ENCODE measurements at places on chromosomes 5 and 9.

GRCh38 chr9:129258823-129259301, 80.8 kb upstream of the IER5L start:
- no peak for DNase-seq

GRCh38 chr9:125747053-125747764, at the start of gene PBX3:
PBX3 (plus strand) TSS chr9:125747373.
- DNase-seq = peak; percentile 47

GRCh38 chr9:29214690-29215253, 1641.5 kb upstream of the C9orf72 start:
- DNase-seq = no peak

DNA sequence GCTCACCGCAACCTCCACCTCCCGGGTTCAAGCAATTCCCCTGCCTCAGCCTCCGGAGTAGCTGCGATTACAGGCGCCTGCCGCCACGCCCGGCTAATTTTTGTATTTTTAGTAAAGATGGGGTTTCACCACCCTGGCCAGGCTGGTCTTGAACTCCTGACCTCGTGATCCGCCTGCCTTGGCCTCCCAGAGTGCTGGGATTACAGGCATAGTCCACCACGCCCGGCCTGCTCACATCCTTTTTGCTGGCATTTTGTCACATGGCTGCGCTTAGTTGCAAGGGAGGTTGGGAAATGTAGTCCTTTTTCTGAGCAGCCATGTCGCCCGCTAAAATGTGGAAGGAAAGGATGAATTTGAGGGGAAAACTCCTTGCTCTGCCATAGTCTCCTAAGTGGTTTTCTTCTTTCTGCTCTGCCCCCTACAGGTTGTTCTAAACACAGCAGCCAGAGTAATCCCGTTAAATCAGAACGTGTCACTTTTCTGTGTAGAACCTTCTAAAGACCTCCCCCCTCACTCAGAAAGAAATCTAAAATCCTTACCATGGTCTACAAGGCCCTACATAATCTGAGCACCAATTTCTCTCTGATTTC, 57.8 kb upstream of the HSPA9 start:
- DNase-seq = peak; percentile 30

GRCh38 chr5:163276466-163276865, 160.9 kb upstream of the CCNG1 start:
- no peak for DNase-seq

DNA sequence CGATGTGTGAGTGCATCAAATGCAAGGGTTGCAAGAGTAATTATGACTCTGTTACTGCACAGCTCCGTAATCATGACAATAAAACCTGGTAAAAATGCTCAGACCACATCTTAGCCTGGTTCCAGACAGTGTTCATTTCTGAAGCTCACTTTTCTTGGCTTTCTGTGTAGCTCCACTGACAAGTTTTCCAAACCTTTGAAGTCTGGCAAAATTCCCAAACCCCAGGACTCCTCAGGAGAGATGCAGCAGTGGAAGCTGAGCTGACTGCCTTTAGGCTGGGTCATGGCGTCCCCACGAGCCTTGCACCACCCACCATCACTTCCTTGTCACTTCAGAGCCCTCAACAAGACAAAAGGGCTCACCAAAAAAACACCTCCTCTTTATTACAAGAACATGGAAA, 131.6 kb upstream of the TAS2R1 start:
- DNase-seq = no peak

DNA sequence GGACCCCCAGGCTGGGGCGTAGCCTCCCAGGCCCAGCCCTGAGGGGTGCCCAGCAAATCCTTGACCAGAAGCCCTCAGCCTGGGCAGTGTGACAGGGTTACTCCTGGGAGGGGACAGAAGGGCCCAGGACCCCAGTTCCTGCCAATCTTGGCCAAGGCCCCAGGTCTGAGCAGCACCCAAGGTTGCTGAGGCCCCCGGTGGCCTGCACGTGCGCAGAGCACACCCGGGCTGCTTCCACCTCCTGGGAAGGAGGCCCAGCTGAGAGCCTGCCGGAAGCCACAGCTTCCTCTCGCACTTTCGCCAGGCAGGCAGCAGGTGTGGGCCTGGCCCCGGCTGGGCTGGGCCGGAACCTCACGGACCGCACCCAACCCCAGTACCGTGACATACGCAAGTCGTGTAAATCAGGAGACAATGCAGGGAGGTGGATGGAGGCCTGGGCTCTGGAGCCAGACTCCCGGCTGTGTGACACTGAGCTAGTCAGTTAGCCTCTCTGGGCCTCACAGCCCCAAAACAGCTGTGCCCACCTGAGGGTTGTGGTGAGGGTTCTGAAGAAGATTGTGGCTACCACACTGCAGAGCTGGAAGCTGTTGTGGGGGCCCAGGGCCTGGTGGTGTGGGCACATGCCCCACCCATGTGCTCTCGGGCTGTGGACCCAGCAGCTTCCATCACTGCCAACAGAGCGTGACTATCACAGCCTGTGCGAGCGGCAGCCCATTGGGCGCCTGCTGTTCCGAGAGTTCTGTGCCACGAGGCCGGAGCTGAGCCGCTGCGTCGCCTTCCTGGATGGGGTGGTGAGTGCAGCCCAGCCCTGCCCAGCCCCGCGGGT, 5.1 kb downstream of the GRK6 start:
- DNase-seq = peak; percentile 80

DNA sequence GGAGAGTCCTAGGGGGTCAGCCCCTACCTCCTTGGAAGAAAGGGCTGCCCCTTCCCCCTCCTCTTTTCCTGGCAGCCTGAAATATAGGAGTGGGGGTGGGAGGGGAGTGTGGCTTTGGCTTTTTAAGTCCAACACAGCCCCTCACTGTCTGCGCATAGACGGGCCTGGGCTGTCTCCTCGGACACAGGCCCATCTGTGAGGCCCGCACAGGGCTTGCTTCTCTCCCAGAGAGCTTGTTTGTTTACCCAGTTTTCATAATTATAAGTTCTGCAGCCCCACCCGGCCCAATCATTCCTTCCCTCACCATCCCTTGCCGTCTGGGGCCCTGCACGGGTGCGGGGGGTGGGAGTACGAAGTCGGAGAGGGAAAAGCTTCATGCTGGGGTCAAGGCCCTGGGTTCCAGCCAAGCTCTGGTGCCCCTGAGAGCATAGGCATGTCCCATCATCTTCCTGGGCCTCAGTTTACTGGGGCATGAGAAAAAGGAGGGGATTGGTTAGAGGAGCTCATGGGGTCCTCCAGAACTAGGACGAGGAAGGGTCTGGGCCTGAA, 54.0 kb upstream of the STXBP1 start:
- DNase-seq = no peak

- DNase-seq = no peak
Observed at GRCh38 chr5:139678751-139679750, 30.9 kb downstream of the CXXC5 start.

GRCh38 chr5:139740138-139740991, 55.2 kb upstream of the PSD2 start:
- DNase-seq = no peak

DNA sequence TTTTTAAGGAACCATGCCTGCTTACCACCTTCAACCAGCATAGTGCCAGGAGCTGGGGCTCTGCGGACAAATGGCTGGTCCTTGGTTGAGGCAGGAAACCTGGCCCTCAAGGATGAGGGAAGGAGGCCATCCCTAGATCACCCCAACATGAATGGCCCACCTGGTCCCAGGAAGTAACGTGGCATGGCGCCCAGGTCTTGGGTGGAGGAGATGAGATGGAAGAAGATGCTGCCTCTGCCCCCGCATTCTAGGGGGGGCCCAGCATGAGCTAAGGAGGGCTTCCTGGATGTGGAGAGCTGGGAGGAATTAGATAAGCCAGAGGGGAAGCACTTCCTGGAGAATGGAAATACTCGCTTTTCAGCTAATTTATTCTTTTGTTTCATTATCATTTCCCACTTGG, 95.0 kb downstream of the DAB2IP start:
- no peak for DNase-seq

GRCh38 chr5:170751631-170752030, 31.9 kb upstream of the GABRP start:
- DNase-seq = no peak

GRCh38 chr5:76337953-76338451, 65.1 kb upstream of the IQGAP2 start:
- peak; percentile 33 for DNase-seq

DNA sequence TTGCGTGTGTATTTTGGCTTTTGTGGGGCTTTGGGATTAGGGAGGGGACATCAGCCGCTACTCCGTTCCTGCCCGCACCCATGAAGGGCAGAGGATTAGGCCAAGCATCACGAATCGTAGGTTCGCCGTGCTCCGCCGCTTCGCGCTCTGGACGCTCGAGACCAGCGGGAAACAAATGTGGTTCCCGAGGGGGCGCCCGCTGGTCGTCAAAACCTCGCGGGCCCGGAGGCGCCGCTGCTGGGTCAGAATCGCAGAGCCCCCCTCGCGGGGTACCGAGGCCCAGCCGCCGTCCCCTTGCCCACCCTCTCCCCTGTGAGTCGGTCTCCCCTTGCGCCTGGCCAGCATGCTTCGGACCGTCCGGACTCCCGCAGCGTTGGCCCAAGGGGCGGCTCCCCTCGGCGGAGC, 2.3 kb upstream of the PAX5 start:
- DNase-seq = no peak

DNA sequence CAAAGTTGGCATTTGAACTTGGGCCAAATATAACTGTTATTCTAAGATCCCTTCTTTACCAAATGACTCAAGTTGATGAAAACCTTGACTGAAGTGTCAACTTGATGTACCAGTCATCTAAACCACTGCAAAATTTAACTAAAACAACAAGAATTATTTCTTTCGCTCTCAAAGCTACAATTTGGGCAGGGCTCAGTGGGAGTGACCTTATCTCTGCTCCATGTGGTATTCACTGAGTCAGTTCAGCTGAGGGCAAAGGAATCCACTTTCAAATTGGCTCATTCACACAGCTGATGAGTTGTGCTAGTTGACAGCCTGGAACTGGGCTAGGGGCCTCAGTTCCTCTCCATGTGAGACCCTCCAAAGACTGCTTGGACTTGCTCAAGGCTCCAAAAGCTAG, 166.3 kb downstream of the RORB start:
- no peak for DNase-seq

- DNase-seq = no peak
Observed at GRCh38 chr5:21701317-21701716, 1151.8 kb downstream of the CDH12 start.

GRCh38 chr5:34827588-34828506, 11.1 kb upstream of the TTC23L start:
- DNase-seq = no peak

DNA sequence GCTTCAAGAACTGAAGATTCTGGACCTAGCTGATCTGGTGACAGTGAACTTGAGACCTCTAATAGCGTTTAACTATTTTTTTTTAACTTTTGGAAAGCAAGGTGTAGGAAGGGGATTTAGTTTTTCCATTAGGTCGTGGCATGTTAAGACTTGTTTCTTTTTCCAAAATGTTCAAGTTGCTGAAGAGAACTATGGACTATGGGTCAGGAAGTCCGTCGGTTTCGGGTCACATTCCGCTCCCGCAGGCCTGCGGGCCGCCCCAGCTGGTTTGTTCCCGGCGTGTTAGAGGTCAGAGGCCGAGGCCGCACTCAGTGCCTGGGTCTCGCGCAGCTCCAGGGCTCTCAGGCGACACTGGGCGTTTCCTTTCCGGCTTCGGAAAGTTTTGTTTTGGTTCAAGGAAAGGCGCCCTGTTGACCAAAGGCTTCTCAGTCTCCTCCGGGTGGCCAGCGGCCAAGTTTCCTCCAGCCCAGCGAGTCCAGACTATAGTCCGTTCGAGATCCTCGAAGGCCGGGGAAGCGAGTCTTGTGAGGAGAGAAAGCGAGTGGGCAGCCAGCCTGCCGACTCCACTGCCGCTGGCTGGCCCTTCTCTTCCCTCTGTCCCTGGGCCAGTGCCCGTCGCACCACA, 586 bp upstream of the FCHO2 start:
- DNase-seq = no peak

DNA sequence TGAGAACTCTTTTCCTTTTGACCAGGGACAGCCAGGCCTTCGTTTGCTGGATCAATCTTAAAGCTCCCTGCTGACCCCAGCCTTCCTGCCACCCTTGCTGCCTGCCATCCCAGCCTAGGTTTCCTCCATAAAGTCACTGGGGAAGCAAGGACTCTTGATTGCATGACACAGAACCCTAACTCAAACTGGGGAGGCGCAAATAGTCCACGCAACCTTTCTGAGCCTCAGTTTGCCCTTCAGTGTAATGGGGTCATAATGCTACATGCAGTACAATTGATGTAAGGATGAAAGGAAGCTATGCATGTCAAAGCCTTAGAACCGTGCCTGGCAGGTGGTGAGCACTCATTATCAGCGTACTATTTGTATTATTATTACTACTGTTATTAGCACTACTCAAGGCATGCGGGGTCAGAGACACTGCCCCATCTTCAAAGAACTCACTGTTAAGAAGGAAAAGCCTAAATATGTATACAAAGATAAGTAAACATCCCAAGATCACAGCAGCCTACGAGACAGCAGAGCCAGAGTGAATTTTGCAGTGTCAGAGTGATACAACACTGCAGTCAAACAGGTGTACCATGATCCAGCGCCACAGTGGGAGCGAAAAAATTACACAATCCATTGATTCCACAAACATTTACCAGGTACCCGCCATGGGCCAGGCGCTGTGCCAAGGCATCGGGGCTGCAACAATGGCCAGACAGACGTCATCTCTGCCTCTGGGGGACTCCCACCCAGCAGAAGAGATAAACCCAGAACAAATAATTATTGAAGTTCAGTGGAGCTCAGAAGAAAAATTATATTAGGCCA, 16.9 kb upstream of the CPLX2 start:
- no peak for DNase-seq

- DNase-seq = no peak
Observed at GRCh38 chr9:106619211-106619610, 243.8 kb upstream of the ZNF462 start.

DNA sequence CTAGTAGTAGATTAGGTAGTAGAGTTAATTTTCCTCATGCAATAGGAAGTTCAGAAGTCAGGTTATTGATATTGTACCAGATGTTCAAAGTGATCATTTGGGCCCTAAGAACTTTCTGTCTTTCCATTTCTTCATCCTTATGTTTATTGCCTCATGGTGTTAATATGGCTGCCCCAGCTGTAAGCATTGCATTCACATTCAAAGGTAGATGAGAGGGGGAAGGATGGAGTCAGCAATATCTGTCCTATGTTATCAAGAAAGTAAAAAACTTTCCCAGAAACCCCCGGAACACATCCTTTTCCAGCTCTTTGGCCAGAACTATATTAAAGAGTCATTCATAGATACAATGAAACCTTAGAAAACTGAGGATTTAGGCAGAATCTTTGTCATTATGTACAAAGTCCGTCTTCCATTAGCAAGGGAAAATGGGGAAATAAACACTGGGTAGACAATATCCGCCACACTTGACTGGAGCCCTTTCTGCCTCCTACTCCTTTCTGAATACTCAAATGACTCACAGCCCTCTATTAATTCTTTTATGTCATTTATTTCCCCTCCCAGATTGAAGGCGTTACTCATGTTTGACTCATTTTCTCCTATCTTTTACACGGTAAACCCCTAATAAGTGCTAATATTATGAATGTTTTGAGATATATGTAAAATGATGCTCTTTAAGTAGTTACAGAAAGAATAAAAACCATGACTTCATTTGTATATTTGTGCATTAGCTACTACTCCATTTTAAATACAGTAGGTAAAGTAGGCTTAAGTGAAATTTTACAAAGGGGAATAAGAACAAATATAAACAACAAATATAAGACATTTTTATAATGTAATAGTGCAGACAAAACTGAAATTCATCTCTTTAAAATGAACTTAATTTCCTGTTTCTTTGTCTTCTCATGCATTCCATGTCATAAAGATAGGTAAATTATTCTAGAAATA, 127.6 kb downstream of the SLF1 start:
- DNase-seq = no peak

GRCh38 chr9:16207161-16207560, 654.3 kb downstream of the CCDC171 start:
- peak; percentile 5 for DNase-seq
